ENCODE measurements at places on chromosomes 6 and 20. TPM values are rescaled to one million over a fixed set of nuclear protein-coding genes. Genes with fewer than 3 reads are reported as not detected.

GRCh38 chr6:2820415-2820814 lies 21.2 kb downstream of the SERPINB1 start:
- DNase-seq: no peak

DNA sequence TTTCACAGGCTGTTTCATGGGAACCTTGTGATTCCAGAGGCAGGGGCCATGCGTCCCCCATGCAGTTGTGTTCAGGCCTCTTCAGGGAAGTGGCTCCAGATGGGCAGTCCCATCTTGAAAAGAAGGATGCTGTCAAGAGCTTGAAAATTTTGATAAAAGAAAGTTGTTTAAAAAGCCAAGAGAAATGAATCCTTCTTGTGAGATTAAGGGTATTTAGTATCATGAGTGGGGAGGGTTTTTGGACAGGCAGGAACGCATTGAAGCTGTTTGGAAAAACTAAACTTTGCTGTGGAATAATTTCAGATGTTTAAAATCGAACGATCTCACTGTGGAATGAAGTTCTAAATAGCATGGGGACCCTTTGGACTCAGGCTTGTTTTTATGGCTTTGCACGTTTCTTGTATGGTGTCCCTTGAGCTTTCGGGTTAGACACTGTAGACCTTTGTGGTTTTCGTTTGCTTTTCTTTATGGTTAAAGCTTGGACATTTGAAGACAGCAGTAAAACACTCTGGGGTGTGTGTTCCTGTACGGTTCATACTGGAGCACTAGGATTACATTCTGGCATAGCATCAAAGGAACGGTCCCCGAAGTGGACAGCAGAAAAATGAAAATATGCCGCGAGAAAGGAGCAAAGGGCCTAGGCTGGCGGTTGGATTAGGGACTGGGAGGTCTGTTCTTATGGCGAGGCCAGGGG lies 18.2 kb downstream of the KIF25 start:
- no peak for DNase-seq

KHDRBS2 gene
- total RNA-seq: 5.2 TPM

DNA sequence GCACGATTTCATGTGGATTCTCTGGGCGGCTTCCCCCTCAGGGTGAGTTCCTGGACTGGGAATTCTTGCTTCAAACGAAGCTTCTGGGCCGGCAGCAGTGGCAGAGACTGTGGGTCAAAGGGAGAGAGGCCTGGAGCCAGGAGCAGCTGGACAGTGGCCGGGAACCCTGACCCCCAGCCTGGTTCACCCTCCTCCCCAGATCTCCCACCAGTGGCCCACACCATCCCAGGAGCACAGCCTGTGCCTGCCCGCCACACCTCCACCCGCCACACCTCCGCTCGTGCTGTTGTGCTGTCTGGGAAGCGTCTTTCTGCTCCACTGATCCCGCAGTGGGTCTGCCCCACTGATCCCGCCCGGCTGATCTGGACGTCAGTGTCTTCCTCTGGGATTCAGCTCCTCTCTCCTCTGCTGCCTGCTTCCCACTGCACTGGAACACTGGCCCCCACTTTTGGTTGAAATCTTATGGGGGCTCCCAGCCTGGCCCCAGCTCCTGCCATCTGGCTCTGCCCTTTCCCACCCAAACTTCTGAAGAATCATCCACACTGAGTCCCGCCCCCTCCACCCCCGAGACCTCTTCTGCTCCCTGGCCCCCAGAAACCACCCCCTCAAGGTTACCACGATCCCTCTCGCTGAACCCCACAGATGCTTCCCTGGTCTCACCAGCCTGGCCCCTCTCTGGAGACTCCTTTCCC lies 9.8 kb downstream of the ZBP1 start:
- DNase-seq: no peak

- DNase-seq: no peak
Measured at GRCh38 chr6:31204751-31205145, 34.3 kb upstream of the POU5F1 start.

- DNase-seq: no peak
Measured at GRCh38 chr6:134938896-134939295, 11.0 kb downstream of the ALDH8A1 start.

FLRT3 gene
- 53.7 TPM for total RNA-seq

- DNase-seq: no peak
Measured at GRCh38 chr6:51608383-51608782, 479.0 kb downstream of the PKHD1 start.

GRCh38 chr6:45163952-45164766 lies 164.0 kb upstream of the RUNX2 start:
- DNase-seq: no peak

- no peak for DNase-seq
Measured at GRCh38 chr20:31523361-31524283, 9.4 kb downstream of the HM13 start.

VPS52 gene
- 32.4 TPM for total RNA-seq

DNA sequence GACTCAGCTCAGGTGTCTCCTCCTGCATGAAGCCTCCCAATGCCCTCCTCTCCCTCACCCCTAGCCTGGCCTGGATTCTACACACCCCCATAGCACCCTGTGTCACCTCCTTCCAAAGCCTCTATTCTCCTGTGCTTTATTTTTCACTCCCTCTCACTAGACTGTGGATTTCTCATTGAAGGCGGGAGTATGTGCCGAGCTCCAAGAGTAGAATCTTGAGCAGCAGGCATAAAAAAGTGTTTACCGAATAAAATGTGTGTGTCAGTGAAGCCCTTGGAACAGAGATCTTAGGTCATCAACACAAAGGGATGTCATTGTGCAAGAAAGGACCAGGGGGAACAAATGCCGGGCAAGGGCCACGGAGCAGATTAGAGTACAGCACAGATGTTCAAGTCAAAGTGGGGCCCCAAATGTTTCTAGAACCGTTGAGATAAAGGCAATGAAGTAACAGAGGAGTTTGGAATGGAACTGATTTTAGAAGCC lies 106.1 kb upstream of the TMEM170B start:
- DNase-seq: no peak

- no peak for DNase-seq
Measured at GRCh38 chr20:46252352-46253091, 55.8 kb downstream of the CDH22 start.

IFT52 gene
- total RNA-seq: 56.6 TPM

- no peak for DNase-seq
Measured at GRCh38 chr6:135064586-135064985, 10.0 kb upstream of the HBS1L start.

- no peak for DNase-seq
Measured at GRCh38 chr6:151551223-151551857, 57.5 kb downstream of the CCDC170 start.

DNA sequence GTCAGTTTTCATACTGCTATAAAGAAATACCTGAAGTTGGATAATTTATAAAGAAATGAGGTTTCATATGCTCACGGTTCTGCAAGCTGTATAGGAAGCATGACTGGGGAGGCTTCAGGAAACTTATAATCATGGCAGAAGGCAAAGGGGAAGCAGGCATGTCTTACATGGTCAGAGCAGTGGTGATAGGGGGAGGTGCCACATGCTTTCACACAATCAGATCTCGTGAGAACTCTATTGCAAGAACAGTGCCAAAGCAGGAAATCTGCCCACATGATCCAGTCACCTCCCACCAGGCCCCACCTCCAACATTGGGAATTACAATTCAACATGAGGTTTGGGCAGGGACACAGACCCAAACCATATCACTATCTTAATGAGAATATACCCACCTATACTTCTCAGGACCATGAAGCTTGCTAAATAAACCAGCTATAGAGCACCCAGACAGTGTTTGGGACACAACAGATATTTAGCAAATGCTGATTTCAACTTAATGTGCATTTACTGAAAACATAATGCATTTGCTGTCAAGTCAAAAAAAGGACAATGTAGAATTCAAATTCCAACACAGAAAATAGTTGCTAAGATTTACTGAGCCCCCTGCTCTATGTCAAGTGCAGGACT lies 63.8 kb downstream of the TNFRSF21 start:
- DNase-seq: no peak

All from urinary bladder (tissue), 4 donors.